ENCODE measurements at places on chromosomes 13 and 19.

GRCh38 chr19:55549500-55550320 is 4.4 kb upstream of the SBK3 start:
- peak; percentile 75 for DNase-seq

DNA sequence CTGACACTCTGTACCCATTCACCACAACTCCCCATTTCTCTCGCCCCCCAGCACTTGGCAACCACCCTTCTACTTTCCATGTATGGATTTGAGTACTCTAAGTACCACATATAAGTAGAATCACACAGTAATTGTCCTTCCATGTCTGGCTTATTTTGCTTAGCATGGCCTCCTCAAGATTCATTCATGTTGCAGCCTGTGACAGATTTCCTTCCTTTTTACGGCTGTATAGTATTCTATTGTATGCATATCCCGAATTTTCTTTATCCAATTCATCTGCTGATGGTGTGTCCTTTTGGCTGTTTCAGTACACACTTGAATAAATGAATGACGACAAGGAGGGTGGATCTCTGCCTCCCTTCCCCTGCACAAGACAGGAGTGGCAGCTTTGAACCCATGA is 95.1 kb downstream of the ZNF536 start:
- DNase-seq, result no peak

DNA sequence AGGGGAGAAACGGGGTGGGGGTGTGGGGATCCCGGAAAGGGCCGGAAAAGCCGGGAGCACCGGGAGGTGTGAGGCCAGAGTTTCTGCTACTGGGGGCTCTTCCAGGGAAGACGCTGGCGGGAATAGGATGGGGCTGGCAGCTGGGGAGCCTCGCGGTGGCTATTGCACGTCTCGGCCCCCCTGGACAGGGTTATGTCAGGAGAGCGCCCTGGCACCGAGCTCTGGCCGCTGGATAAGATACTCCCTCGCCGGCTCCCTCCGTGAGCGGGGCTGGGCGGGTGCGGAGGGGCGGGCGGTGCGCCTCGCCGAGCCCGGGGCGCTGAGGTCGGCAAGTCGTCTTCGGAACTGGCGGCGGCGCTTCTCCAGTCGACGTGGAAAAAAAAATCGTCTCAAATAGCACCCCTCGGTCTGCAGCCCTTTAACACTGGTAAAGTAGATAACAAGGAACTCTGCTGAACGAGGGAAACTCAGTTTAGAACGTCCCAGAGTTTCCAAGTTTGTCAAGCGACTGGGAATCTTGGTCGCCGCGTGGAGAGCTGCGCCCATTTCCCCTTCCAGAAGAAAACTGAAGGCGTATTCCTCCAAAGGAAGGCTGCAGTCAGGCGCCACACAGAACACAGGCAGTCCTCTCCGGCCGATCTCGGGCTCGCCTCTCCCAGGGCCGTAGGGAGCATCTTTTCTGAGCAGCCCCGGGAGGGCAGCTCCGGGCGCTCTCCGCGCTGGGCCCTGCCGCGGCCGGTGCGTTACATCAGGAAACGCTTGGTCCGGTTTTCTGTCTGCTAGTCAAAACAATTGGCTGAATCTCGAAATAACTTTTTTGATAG is 115.1 kb downstream of the KCNRG start:
- no peak for DNase-seq

GRCh38 chr13:114328034-114328433 is 13.7 kb downstream of the CHAMP1 start:
- no peak for DNase-seq

DNA sequence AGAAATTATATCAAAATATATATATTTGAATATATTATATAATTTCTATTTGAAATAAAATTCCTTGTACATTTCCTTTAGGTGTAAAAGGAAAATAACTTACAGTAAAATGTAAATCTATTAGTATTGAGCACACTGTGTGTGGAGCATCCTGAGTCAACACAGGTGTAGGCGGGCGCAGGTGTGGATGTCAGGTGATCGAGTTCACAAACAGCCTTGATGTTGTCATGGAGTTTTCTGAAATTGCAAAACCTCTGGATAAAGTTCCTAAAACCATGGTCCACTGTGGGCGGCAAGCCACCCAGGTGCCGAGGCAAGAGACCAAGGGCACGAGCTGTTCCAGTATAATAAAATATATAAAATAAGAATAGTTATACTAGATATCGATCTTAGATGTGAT is 27.7 kb upstream of the MCF2L start:
- DNase-seq, result peak; percentile 41

DNA sequence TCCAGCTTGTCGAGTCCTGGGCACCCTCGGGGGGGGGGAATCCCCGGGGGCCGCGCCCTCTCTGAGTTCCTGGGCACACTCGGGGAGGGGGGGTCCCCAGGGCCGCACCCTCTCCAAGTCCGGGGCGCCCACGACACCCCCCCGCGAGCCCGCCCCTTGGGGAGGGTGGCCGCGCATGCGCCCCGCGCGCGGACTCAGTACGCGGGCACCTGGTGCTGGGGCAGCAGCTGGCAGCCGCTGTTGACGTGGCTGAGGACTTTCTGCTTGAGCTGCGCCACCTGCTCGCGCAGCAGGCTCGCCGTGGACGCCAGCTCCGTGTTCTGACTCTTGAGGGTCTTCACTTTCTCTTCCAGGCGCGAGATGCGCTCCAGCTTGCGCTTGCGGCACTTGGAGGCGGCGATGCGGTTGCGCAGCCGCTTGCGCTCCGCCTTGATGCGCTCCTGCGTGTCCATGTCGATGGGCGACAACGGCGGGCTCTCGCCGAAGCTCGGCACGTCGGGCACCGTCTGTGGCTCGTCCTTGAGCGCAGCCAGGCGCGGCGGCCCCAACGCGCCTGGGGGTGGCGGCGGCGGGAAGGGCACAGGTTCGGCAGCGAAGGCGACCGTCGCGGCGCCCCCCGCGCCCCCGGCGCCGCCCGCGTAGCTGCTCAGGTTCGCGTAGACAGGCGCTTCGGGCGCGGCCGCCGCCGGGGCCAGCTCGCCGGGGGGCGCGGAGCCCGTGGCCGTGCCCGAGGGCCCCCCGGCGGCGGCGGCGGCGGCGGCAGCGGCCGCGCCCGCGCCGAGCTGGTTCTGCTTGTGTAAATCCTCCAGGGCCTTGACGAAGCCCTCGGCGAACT is 958 bp downstream of the JUND start:
- peak; percentile 87 for DNase-seq

DNA sequence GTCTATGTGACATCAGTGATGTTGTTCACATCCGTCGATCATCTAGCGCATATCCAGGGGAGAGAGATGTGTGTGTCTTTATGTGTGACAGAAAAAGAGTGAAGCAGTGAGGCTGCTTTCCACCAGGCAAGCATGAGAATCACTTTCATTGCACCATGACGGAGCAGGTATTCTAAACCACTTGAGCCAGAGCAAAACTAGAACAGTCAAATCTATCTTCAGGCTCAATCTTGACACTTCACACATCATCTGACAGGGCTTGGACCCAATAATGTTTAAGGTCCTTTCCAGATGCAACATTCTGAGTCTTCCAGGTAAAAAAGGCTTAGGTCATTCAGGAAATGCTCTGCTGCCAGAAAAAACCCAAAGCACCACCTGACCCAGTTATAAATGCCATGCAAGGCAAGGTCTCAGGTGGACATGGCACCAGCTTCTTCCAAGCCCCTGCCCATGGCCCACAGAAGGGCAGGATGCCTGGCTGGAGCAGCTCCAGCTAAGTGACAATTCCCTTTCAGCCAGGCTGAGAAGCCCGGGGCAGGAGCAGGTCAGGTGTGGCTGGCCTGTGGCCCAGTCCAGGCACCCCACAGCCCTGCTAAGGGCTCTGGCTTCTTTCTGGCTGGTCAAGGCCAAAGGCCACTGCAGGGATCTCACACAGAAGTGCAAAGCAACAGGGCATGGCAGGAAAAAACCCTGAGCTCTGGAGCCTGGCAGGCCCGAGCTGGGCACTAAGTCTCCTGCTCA is 5.0 kb downstream of the ELAVL1 start:
- DNase-seq, result no peak

DNA sequence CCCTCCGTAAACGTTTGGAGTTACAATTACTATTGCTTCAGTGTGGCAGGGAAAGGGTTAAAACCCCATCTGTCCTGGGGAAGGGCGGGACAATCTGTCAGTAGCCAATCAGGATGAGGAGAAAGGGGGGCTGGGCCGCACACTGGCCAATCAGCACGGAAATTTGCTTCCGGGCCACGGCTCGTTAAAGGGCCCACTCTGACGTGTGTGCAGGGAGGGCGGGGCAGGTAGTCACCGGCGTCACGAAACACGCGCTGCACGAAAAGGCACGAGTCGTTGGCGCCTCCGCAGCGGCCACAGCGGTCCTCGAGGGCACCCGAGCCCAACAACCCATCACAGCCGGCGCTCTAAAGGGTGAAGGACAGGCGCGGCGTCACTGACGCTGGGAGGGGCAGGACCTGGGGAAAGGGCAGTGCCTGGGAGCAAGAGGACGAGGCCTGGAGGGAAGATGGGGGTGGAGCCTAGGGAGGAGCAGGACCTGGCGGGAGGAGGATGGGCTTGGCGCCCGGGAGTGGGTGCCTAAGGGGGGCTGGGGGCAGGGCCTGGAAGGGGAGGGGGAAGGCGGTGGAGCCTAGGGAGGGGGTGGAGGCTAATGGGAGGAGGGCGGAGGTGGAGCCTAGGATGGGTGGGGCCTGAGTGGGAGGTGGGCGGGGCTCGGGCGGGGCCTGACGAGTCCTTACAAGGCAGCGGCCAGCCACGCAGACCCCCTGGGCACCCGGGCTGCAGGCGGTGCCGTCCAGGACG is 4.9 kb downstream of the ADAMTSL5 start:
- peak; percentile 91 for DNase-seq

DNA sequence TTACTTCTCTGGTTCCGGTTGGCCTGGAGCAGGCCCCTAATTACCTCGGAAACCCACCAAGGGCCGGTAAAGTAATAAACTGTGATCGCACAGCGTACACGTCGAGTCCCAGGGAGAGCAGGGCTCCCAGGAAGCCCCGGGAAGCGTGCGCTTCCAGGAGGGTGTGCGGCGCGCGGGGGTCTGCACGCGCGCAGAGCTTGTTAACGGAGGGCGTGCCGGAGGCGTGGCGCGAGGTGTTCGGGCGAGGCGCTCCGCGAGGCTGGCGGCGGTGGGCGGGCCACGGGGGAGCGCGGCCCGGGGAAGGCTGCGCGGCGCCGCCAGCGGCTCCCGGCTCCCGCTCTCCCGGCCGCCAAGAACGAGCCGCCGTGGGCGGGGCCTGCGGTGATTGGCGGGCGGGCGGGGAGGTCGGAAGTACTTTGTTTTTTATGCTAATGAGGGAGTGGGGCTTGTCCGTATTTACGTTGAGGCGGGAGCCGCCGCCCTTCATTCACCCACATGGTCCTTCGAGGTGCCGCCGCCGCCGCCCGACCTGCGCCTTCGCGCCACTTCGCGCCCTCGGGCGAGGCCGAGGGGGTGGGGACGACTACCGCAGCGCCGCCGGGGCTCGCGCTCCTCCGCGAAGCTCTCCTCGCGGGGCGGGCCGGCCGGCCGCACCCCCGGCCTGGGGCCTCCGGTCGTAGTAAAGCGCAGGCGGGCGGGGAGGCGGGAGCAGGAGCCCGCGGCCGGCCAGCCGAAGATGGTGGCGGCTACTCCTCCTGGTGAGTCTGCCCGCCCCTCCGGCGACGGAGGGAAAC is at the start of gene MIR17HG:
Gene MIR17HG (plus strand): TSS at position 486 of the 794 bp plus-strand sequence.
- DNase-seq, result peak; percentile 92

DNA sequence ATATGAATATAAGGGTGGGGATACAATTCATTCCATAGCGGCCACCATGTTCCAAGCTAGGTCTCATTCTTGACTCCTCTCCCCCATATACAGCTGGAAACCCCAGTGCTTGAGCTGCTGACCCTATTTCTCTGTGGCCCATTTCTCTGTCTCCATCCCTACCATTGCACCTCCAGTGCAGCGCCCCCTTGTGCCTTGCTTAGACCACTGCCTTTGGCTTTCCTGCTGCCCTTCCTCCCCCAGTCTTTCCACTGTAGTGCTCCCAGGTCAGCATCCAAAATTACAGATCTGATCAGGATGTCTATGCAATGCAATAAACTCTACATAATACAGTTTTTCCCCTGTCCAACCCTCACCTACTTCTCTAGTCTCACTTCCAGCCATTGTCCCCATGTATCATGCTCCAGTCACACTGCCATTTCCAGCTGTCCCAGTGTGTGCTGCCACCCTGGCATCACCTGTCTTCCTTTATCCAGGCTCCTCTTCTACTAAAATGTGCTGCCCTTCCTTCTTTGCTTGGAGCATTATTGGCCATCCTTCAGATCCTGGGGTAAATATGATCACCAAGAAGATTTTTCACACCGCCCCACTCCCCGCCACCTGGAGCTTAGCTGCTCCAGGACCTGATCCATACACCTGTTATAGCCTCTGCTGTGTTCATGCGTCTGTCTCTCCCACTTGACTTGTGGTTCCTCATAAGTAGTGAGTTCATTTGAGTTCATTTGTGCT is 199.4 kb upstream of the IPO5 start:
- no peak for DNase-seq

DNA sequence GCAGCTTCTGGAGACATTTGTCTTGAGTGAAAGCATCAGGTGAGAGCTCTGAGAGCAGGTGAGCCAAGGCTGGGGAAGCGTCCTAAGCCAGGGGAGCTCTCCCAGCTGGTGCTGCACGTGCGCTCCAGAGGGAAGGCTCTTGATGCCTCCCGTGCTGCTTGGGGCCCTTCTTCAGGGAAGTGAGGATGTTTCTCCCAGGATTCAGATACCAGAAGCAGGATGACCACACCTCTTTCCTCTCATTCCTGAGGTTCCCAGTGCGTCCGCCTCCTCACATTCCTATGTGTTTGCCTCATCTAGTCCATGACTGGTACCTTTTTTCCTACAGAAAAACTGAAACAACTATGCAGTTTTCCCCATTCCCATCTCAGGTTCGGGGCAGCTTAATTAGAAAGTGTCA is 231.0 kb upstream of the IRS2 start:
- DNase-seq, result no peak

DNA sequence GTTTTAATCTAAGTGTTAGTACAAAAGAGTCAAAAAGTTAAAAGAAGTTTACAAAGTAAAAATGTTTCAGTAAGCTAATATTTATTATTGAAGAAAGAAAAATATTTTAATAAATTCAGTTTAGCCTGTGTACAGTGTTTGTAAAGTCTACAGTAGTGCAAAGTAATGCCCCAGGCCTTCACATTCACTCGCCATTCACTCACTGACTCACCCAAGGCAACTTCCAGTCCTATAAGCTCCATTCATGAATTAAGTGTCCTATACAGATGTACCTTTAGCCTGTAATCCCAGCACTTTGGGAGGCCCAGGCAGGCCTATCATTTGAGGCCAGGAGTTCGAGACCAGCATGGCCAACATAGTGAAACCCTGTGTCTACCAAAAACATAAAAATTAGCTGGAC is 24.1 kb upstream of the AKAP11 start:
- DNase-seq, result no peak

- no peak for DNase-seq
Measured at GRCh38 chr19:49881186-49881585, 3.7 kb downstream of the TBC1D17 start.

- DNase-seq, result no peak
Measured at GRCh38 chr13:72144636-72145035, 277.6 kb upstream of the DACH1 start.

DNA sequence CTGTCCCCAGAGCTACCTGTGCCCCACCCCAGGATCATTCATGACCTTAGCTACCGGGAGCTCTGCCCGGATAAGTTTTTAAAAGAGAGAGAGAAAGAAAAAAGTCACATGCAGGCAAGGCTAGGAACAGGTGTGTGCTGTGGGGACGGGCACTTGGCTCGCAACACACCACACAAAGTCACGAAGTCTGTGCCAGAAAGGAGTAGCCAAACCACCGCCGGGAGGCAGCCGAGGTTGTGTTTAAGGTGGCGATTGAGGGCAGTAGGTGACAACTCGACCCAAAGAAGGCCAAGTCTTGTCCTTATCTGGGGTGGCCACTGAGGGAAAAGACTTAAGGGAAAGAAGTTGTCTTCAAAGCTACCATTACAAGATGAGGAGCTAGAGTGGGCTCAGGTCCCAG is 4.6 kb upstream of the TSHZ3 start:
- DNase-seq, result no peak
